ENCODE measurements at places on chromosomes 2 and 18. TPM values are rescaled to one million over a fixed set of nuclear protein-coding genes. Genes with fewer than 3 reads are reported as not detected.

DNA sequence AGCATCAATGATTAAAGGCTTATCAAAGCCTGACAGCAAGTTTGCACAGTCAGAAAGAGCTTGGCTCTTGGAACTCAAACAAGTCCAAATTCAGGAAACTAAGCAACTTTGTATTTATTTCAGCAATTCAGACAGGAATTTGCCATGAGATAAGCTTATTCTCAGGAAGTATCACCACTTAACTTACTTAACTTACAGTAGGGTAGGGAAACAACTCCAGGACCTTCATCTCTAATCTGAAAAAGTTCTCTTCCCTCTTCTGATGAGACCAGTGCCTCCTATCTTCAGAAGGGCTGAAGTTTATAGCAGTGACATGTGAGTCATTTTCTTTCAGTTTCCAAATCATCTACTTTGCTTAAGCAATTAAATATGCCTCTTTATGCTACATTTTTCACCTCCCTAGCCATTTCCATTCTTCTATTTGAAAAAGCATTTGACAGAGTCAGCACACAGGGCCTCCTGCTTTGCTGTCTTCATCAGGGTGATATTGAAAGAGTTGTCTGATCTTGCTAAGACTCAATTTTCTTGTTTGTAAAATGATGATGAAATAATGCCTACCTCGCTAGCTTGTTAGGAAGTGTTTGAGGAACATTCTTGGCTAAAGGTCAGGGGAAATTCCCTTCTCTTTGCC is 389.5 kb downstream of the RND3 start:
- DNase-seq = no peak
- no peak overlapping the region for H3K27ac ChIP-seq
- H3K36me3 ChIP-seq = no peaks in the 10 kb centered on the region
- no peaks in the 10 kb centered on the region for H3K4me1 ChIP-seq
- no peak overlapping the region for H3K4me3 ChIP-seq
- no peaks in the 10 kb centered on the region for H3K27me3 ChIP-seq

DNA sequence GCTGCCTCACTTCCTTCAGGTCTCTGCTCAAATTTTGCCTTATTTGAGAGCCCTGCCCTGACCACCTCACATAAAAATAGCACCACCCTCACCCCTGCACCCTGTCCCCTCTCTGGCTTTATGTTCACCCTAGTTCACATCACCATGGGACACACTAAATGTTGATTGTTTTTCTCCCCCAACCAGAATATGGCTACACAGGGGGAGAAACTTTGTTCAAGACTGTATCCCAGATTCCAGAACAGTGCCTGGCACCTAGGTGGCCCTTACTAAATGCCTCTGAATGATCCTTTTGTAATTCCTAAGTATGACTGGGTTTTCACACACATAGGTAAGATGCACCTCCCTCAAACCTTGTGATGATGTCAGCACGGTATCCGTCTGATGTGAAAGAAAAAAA is 28.4 kb upstream of the CATIP start:
- H3K27ac ChIP-seq = no peak overlapping the region
- no peaks in the 10 kb centered on the region for H3K36me3 ChIP-seq
- H3K4me1 ChIP-seq = peaks cover 10% of the 10 kb centered on the region

GRCh38 chr18:74342416-74343043 is 26.9 kb downstream of the C18orf63 start:
- no peaks in the 10 kb centered on the region for H3K4me1 ChIP-seq
- no peak for DNase-seq
- H3K27ac ChIP-seq = no peak overlapping the region
- H3K36me3 ChIP-seq = no peaks in the 10 kb centered on the region
- no peaks in the 10 kb centered on the region for H3K27me3 ChIP-seq

DNA sequence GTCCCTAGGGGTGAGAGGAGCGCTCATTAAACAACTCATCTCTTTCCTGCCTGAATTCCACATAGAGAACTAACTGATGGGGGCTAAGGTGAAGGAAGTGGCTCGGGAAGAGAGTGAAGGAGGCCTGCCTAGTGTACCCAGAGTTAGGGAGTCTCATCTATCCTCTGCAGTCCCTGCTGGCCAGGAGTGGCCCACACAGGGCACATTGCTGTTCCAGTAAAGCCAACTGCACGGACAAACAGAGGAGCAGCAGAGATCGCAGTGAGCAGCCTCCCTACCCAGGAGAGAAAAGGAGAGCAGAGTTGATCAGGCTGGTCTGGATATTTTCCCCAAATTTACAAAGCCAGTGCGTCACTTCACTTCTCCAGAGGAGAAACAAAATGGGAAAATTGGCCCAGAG is 16.9 kb upstream of the FN1 start:
- no peak overlapping the region for H3K4me3 ChIP-seq
- peak overlapping the region; percentile 28 for H3K27ac ChIP-seq
- no peak for DNase-seq
- H3K4me1 ChIP-seq = no peaks in the 10 kb centered on the region

The DCAF17 gene
- total RNA-seq = 22.8 TPM

The SPC25 gene
- total RNA-seq = not detected

GRCh38 chr18:13934676-13935075 is 19.3 kb upstream of the MC2R start:
- H3K36me3 ChIP-seq = no peaks in the 10 kb centered on the region
- no peaks in the 10 kb centered on the region for H3K4me1 ChIP-seq
- H3K27me3 ChIP-seq = no peaks in the 10 kb centered on the region
- H3K4me3 ChIP-seq = no peak overlapping the region

DNA sequence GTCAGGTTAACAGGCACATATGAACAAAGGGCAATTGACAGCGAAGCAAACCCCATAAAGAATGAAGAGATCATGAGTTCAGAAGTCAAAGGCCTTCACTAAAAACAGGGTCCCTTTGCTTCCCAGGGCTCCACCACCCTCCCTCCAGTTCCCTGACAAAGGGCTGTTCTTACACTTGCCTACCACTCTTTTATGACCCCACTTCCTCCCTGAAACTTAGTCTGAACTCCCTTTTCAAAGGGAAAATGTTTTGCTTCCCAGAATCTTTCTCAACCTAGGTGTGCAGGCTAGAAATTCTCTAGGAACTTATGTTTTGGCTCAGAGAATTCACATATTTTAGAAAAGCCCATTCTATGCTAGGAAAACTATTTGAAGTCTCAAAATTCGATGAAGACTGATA is 86.0 kb upstream of the ITGA4 start:
- no peaks in the 10 kb centered on the region for H3K36me3 ChIP-seq
- peaks cover 24% of the 10 kb centered on the region for H3K4me1 ChIP-seq
- no peak for DNase-seq
- no peak overlapping the region for H3K4me3 ChIP-seq

GRCh38 chr2:239959059-239959971 is 65.8 kb downstream of the NDUFA10 start:
- H3K4me3 ChIP-seq = no peak overlapping the region
- peaks cover 31% of the 10 kb centered on the region for H3K4me1 ChIP-seq
- peak overlapping the region; percentile 57 for H3K27ac ChIP-seq
- no peaks in the 10 kb centered on the region for H3K27me3 ChIP-seq
- peaks cover 24% of the 10 kb centered on the region for H3K36me3 ChIP-seq

DNA sequence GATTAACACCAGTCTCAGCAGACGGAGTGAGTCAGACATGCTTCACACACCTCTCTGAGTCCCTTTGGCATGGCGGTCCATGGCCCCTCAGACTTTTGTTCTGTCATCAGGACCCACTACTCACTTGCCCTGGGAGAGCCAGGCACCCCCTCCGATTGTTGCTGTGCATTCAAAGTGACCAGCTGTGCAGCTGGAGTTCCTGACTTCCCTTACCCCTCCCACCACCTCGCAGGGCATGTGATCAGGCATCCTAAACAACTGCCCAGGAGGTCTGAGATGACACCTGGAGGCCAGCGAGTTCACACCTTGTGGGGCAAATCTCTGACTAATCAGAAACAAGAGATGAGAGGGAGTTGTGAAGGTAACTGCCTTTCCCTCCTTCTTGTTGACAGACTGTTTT is 35.3 kb upstream of the HDAC4 start:
- peak; percentile 77 for DNase-seq
- H3K36me3 ChIP-seq = no peaks in the 10 kb centered on the region
- H3K27ac ChIP-seq = no peak overlapping the region

The MC4R gene
- total RNA-seq = 1.4 TPM

DNA sequence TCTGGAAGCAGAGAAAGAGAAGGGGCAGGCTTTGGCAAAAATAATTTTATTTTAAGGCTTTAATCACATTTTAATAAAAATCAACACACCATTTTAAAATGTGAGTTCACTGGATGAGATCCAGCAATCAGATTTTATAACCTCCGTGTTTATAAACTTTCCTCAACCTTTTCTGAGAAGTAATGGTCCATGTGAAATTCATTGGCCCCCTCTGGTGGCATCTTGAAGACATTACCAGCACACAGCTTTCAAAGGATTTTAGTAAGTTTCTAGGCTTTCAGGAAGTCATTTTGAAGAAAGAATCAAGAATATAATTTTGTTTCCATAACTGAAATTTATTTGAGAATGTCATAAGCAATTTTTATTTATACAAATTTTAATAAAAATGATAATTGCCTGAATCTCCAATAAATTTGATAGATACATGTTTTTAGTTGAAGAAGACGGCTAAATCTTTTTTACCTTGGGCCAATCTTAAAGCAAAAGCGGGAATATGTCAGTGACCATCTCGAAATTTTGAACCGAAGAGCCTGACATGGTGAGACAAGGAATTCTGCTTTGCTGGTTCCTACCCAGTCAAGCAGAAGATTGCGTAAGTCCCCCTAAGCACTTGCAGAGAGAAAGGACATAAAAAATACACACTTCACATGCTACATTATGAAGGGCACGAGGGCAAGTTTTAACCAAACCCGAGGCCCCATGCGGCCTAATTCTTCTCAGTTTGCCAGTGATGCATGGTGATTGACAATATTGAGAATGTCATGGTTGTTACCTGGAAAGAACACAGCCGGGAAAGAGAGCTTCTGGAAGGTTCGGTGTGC is 128.4 kb upstream of the CBLN2 start:
- H3K27me3 ChIP-seq = no peaks in the 10 kb centered on the region
- no peak for DNase-seq
- no peaks in the 10 kb centered on the region for H3K4me1 ChIP-seq
- H3K27ac ChIP-seq = no peak overlapping the region
- H3K4me3 ChIP-seq = no peak overlapping the region
- H3K36me3 ChIP-seq = no peaks in the 10 kb centered on the region

The COX7A2L gene
- total RNA-seq = 92.9 TPM
